ENCODE measurements at places on chromosomes 2 and 18.

GRCh38 chr2:237491515-237492118 lies 4.6 kb downstream of the MLPH start:
- no peak for DNase-seq

DNA sequence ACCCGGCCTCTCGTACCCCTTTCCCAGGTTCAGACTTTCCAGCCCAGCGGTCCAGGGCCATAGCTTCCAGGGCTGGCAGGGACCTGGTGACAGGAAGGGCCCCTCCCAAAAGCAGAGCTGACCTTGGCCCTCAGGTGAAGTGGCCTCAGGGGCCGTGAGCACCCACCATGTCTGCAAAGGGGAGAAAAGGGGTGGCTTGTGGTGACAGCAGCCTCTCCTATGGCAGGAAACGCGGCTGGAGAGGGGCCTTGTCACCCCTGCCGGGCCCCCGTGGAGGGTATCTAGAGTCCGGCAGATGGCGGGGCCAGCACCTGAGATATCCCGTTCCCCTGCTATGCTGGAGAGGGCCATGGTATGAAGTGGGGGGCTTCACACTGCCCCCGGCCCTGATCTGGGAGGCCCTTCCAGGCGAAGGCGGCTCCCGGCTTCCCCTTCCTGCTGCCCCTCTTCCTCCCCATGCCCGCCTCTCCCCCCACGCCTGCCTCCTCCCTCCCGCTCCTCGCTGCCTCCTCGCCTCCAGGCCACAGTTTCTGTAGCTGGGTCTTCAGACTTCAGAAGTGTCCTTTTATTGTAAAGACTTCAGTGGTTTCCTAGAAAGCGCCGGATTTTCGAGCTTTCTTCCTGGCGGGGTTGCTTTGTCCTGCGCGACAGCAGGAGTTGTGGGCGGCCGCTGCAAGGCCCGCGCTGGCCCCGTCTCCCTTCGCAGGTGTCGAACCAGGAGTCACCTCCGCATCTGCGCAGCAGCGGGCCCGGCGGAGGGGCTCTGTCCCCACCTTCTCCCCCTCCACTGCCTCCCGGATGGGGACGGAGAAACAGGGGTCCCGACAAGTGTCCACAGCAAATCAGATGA lies 240.5 kb upstream of the MYT1L start:
- no peak for DNase-seq

DNA sequence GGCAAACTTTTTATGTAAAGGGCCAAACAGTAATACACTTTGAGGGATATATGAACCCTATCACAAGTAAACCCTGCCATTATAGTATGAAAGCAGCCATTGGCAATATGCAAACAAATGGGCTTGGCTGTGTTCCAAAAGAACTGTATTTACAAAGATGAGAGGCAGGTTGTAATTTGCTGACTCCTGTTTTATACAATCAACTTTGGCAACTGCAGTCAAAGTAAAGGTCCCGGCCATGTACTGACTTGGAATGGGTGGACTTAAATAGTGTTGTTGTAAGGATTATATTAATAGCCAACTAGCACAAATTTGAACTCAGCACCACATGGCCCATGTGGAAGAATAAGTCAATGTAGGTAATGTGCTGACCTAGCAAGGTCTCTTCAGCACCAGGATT lies 223.4 kb downstream of the WDPCP start:
- DNase-seq = no peak

- no peak for DNase-seq
Observed at GRCh38 chr2:223508372-223508771, 93.8 kb downstream of the SCG2 start.

GRCh38 chr2:231347638-231348037 lies 47.9 kb upstream of the B3GNT7 start:
- no peak for DNase-seq

GRCh38 chr2:95306336-95306895 lies 9.3 kb downstream of the KCNIP3 start:
- DNase-seq = no peak

GRCh38 chr2:96258166-96259022 lies 7.4 kb downstream of the TMEM127 start:
- DNase-seq = no peak

DNA sequence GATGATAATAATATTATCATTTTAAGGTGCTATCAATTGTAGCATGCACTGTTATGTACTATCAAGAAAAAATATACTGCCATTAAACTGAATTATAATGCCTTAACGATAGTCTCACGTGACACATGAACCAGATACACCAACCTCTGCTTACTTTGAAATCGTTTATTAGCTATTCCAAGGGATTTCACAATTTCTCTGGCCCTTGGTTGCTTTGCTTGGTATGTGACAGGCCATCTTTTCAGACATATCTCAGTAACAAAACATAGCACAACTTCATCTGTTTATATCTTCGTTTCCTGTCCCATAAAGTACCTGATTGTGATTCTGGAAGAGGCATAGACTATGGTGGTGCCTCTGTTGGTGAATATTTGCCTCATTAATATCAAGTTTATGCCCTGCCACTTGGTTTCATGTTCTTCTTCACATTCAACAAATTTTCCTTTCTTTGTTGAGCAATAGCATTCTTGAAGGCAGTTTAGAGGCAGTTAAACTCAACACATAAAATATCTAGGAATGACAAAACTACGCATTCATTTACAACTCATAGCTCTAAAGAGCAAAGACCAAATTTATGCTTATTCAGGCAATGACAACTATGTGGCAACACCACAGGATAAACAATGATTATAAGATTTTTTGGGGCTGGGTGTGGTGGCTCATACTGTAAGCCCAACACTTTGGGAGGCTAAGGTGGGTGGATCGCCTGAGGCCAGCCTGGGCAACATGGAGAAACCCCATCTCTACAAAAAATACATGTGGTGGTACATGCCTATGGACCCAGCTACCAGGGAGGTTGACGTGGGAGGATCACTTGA lies 84.3 kb downstream of the MCFD2 start:
- DNase-seq = no peak

DNA sequence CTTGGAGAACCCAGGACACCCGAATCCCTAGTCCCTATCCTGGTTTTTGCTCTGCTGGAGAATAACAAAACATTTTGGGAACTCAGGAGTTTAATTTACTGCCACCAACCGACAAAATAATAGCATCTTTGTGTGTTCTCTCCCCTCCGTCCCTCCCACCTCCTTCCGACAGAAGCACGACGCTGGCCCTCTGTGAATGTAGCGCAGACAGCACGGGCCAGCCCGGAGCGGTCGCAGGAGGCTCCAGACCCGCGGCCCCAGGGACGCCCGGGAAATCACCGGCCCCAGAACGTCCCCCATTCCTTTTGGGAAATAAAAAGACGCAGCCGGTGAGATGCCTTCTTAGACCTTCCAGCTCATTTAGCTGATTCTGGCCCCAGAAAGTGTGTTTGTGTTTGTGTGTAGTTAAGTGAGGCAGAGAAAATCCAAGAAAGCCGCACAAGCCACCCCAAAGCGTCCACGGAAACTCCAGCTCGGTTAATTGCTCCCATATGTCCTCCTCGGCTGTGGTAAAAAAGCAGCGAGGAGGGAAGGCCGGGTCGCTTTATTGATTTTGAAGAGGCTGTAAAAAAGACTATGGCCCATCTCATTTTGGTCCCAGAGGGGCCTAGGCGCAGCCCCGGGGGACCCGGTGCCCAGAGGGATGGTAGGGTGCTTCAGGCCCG lies 577 bp upstream of the TANC1 start:
- no peak for DNase-seq

GRCh38 chr2:48600917-48601316 lies 16.7 kb upstream of the GTF2A1L start:
- no peak for DNase-seq

- no peak for DNase-seq
Observed at GRCh38 chr2:205024822-205025518, 479.7 kb downstream of the PARD3B start.

- DNase-seq = no peak
Observed at GRCh38 chr18:63079114-63079513, 240.5 kb downstream of the BCL2 start.

DNA sequence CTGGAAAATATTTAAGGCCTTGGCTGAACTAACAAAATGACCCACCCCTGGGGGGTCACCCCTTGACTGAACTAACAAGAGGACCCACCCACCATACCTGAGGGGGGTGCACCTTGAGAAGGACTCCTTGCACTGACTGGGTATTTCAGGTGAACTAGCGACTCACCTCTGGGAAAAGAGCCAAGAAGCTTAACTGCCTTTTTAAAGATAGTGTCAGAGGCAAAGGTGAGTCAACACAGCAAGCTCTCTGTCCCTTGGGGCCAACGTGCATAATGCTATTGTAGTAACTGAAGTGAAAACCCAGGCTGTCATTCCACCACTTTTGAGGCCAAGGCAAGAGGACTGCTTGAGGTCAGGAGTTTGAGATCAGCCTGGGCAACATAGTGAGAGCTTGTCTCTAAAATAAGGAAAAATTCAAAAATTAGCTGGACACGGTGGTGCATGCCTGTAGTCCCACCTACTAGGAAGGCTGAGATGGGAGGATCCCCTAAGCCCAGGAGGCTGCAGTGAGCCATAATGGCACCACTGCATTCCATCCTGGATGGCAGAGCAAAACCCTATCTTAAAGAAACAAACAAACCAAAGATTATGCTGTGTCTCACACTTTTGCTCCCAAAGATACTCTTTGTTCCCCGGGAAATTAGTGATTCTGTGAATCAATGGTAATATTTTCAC lies 36.4 kb upstream of the ZCCHC2 start:
- no peak for DNase-seq

- DNase-seq = no peak
Observed at GRCh38 chr2:7432436-7432835, 515.2 kb downstream of the RNF144A start.

- no peak for DNase-seq
Observed at GRCh38 chr2:188068093-188068492, 223.6 kb upstream of the GULP1 start.

DNA sequence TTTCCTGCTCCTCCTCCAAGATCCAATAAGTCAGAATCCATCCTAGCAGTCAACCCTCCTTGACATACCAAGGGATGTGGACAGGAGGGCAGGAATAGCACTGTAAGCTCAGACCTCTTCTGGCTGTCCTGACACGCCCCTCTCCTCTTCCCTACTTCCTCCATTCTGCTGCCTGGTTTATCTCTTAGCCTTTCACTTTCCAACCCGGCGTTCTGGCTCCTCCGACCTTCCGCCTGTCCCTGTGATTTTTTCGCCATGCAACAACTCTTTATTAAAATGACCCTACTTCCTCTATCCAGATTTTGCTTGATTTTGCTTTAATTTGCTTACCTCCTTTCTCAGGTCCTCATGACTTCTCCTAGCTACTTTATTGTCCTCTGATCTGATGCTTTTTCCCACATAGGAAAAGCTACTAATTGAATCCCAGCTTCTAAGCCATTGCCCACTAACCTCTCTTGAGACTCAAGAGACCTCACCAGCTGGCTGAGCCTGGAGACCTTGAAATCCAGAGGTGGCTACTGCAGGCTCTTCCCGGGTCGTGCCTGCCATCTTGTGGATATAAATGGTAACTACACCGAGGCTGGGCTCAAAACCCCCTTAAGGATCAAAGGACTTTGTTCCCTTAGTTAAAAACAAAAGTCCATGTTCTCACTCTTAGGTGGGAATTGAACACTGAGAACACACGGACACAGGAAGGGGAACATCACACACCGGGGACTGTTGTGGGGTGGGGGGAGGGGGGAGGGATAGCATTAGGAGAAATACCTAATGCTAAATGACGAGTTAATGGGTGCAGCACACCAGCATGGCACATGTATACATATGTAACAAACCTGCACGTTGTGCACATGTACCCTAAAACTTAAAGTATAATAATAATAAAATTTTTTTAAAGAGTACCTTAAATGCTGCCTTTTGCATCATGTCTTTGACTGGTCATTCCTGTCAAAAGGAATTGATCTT lies 139.4 kb downstream of the AKAIN1 start:
- peak; percentile 39 for DNase-seq

DNA sequence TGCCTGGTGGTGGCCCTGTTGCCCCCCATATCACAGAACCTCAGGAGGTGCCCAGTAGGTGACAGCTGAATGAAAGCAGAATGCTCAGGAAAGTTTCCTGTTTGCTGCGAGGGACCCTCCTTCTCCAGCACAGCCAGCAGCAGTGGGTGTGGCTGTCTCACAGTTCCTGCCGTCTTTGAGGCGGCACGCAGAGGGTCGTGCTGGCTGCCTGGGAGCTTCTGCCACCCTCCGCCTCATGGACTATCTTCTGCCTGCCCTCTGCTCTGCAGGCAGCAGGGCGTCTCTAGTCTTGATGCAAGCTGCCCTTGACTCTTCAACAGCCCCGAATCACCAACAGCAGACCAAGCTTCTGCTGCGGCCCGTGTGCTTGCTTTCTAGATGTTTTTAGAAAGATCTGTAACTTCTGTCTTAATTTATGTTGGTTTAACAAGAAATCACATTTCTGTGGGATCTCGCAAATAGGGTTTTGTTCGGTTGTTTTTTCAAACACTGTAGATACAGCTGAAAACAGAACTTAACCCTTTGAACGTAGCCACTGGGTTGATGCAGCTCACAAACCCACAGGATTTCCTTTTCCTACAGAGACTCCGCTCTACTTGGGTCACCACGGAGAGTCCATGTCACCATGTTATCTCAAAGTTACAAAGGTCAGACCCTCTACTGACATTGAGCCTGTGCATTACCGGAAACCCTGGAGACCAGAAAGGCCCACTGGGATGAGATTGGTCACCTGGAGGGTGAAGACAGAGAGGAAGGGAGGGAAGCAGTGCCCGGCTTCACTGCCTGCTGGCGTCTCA lies 144.9 kb downstream of the ACOXL start:
- no peak for DNase-seq

- DNase-seq = no peak
Observed at GRCh38 chr2:238475566-238475965, 48.8 kb downstream of the ASB1 start.

DNA sequence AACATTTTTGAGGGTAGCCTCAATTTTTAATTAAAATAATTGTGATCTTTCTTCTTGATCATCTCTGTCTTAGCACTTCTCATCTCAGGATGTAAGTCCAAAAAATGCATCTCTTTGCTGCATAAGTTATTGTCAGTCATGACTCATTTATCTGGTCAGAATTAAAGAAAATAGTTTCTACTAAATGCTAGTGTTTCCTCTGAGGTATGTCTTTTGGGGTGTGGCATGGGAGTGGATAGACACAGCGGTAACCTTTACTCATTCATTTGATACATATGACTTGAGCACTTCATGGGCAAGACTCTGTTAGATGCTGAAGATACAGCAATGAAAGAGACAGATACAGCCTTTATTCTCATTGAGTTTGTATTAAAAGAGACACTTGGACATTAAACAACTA lies 284.7 kb downstream of the IRS1 start:
- no peak for DNase-seq
